Fibroblast of lung (primary cell): ENCODE measurements at places on chromosomes 7 and 10. TPM values are rescaled to one million over a fixed set of nuclear protein-coding genes. Genes with fewer than 3 reads are reported as not detected.

DNA sequence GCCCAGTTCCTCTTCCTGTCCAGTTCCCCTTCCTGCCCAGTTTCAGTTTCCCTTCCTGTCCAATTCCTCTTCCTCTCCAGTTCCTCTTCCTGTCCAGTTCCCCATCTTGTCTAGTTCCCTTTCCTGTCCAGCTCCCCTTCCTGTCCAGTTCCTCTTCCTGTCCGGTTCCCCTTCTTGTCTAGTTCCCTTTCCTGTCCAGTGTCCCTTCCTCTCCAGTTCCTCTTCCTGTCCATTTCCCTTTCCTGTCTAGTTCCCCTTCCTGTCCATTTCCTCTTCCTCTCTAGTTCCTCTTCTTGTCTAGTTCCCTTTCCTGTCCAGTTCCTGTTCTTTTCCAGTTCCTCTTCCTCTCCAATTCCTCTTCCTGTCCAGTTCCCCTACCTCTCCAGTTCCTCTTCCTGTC is 68.1 kb upstream of the ADCY1 start:
- no peak for DNase-seq

DNA sequence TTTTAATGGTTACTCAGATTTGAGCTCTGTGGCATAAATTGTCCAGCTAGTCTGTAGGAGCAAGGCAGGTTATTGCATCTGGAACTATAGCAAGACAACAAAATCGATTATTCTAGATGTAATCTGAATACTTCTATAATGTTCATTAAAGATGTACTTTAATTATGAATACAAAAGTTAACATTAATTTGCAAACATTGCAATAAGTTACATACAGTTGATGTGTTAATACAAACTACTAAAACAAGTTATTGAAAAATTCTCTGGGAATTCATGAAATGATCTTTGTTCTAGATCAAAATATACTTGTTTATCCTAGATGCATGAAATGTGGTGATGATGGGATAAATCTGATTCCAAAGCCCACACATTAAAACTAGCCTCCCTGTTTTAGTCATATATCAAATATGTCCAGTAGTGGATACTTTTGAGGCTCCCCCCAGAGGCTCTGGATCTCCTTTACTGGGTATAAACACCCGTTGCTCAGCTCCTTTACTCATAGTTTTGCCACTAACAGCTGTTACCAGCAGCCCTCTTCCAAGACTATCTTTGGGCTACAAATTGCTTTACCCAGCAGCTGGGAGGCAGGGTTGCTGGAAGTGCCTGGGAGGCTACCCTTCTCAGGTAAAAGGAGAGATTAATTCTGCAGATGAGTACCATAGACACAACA is 78.1 kb downstream of the ARL4A start:
- peak; percentile 38 for DNase-seq

GRCh38 chr7:142752376-142753225 is 3.3 kb downstream of the PRSS1 start:
- no peak for DNase-seq

Gene GLI3
- total RNA-seq: 6.2 and 6.4 TPM in 2 replicates

DNA sequence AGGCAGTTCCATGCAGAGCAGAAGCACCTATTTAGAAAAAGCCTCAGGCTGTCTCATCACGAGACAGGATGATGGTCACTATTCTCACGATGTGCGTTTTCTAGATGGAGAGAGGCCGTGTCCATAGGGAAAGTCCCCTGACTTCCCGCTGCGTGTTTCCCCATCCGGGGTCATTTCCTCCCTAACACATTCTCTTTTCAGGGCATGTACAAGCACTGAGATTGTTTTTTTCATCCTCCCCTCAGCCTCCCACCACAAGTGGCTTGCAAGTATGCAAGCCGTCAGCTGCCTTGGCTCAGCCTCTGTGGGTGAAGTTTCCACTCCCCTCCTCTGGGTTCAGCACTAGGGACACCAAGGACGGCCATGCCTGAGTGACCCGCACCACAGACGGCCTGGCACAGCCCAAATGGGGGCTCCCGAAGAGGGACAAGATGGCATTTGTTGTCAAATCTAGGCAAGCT is 2.7 kb upstream of the CALML5 start:
- DNase-seq: no peak

Gene LIPN
- total RNA-seq: not detected in 2 replicates

DNA sequence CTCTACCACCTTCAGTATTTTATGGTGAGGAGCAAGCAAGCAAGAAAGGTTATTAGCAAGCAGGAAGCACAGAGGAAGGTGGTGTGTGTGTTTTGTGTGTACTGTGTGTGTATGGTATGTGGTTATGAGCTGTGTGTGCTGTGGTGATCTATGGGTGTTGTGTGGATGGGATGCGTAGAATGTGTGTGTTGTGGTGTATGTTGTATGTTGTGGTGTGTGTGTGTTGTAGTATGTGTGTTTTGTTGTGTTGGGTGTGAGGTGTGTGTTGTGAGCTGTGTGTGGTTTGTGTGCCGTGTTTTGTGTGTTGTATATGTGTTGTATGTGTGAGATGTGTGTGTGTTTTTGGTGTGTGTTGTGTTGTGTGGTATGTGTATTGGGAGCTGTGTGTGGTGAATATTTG is 16.8 kb upstream of the IGFBP3 start:
- no peak for DNase-seq

Gene CAMK1D
- total RNA-seq: 1.5 and 2.3 TPM in 2 replicates

DNA sequence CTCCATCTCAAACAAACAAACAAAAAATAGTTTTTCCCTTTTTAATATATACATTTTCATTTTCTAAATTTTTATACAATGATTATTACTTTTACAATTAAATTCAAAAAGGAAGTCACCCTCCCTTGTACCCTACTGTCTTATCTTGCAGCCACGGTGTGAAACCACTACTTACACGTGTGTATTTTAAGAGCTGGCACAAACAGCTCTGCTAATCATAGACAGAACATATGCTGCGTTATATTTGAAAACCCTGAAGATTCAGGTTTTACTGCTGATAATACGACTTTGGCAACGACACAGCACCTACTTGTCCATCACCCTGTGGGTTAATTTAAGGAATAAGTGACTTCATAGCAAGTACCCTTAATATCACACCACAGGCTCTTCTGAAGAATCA is 991 bp downstream of the ANKRD61 start:
- no peak for DNase-seq
